ENCODE measurements at places on chromosomes 13 and 19.

DNA sequence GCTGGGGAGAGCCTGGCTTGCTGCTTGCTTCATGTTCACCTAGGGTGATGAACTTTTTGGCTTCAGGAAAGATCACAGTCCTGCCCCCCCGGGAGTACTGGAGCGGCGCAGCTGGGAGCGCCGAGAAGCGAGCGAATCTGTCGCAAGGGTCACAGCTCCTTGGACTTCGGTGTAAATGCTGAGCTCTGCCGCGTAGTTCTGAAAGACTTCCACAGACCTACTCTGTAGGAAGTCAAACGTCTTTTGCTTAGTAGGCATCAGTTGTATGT, 2.7 kb downstream of the ING1 start:
- peak; percentile 37 for DNase-seq
- H3K4me1 ChIP-seq: peaks cover 30% of the 10 kb centered on the region
- peak overlapping the region; percentile 69 for H3K4me3 ChIP-seq
- peaks cover 28% of the 10 kb centered on the region for H3K36me3 ChIP-seq

DNA sequence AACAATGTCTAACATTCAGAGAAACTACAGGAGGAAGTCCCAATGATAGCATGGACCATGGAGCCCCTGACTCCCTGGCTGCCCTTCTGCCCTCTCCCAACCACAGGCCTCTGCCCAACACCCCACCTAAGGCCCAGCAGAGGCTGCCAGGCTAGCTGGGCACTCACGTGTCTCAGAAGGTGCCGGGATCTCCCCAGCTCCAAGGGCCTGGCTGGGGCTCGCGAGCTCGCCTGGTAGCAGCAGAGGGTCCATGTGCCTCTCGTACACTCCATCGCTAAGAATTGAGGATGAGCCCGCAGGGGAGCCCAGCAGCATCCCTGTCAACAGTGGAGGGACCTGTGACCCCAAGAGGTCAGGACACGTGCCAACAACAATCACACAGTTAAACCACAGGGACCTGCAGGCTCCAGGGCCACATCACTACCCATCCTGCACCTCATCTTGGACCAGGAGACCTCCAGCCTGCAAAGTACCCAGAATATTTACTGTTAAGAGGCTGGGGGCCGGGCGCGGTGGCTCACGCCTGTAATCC, 9.4 kb downstream of the ZSCAN18 start:
- no peaks in the 10 kb centered on the region for H3K4me1 ChIP-seq
- H3K27me3 ChIP-seq: no peaks in the 10 kb centered on the region
- DNase-seq: no peak
- H3K36me3 ChIP-seq: peaks cover 63% of the 10 kb centered on the region
- H3K27ac ChIP-seq: no peak overlapping the region
- no peak overlapping the region for H3K4me3 ChIP-seq

DNA sequence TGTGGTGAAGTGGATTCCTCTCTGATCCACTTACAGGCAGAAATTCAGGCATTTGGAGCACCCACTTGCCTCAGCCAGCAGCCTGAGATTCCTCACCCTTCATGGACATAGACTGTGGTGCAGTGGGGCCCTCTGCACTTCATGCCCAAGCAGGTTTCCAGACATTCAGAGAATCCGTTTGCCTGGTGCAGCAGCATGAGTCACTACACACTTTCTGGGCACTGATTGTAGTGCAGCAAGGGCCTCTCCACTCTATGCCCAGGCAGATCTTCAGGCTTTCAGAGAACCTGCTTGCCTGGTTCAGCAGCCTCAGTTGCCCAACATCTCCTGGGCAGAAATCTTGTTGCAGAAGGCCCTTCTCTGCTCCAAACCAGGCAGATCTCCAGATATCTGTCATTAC, 920.9 kb downstream of the SLITRK5 start:
- no peak overlapping the region for H3K4me3 ChIP-seq
- no peak overlapping the region for H3K27ac ChIP-seq

- no peaks in the 10 kb centered on the region for H3K27me3 ChIP-seq
- no peaks in the 10 kb centered on the region for H3K36me3 ChIP-seq
- peak overlapping the region; percentile 59 for H3K27ac ChIP-seq
- H3K4me1 ChIP-seq: peaks cover 29% of the 10 kb centered on the region
These were observed 625 bp downstream of the ZNF709 start for GRCh38 chr19:12484011-12484370.

GRCh38 chr19:16627193-16627927, 644 bp downstream of the MED26 start:
- H3K27ac ChIP-seq: peak overlapping the region; percentile 81
- no peaks in the 10 kb centered on the region for H3K27me3 ChIP-seq
- H3K4me1 ChIP-seq: peaks cover 47% of the 10 kb centered on the region

GRCh38 chr19:55321466-55322137, 3.5 kb downstream of the TMEM150B start:
- no peak overlapping the region for H3K27ac ChIP-seq
- no peak for DNase-seq
- H3K4me3 ChIP-seq: no peak overlapping the region
- H3K36me3 ChIP-seq: no peaks in the 10 kb centered on the region
- H3K27me3 ChIP-seq: no peaks in the 10 kb centered on the region

- DNase-seq: no peak
- no peaks in the 10 kb centered on the region for H3K36me3 ChIP-seq
- H3K27ac ChIP-seq: no peak overlapping the region
- H3K4me3 ChIP-seq: no peak overlapping the region
- no peaks in the 10 kb centered on the region for H3K27me3 ChIP-seq
These were observed 966.8 kb downstream of the SLITRK5 start for GRCh38 chr13:88637935-88638334.

DNA sequence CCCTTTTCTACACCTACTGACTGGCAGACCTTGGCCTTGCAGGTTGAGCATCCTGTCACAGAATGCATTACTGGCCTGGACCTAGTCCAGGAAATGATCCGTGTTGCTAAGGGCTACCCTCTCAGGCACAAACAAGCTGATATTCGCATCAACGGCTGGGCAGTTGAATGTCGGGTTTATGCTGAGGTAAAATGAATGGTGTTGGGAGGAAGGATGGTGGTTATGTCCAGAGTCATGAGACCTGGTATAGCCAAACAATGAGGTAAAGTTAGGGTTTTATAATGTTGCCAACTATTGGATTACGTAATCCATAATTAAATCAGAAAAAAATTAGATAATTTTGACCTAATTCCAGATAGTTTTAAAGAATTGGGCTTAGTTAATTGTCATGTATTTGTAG, 212.5 kb downstream of the PCCA start:
- DNase-seq: no peak
- H3K27me3 ChIP-seq: no peaks in the 10 kb centered on the region
- no peak overlapping the region for H3K27ac ChIP-seq
- H3K4me3 ChIP-seq: no peak overlapping the region
- H3K4me1 ChIP-seq: no peaks in the 10 kb centered on the region

DNA sequence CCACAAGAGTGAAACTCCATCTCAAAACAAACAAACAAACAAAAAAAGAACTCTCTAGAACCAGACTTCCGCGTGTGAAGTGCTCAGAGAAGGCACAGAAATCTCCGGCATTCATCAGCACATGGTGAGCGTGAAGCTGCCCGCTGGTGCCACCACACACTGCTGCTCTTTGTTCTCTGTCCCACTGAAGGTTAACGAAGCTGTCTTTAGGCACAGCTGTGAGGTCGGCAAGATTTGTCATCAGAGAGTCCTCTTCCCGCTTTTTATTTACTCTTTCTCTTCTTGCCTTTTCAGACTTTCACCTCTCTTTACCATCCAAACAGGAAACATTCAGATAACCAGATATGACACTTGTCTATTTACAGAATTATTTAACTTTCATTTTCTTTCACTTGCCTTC, 115.2 kb upstream of the ARGLU1 start:
- no peaks in the 10 kb centered on the region for H3K27me3 ChIP-seq
- H3K27ac ChIP-seq: no peak overlapping the region
- DNase-seq: no peak
- H3K4me1 ChIP-seq: no peaks in the 10 kb centered on the region
- no peaks in the 10 kb centered on the region for H3K36me3 ChIP-seq

DNA sequence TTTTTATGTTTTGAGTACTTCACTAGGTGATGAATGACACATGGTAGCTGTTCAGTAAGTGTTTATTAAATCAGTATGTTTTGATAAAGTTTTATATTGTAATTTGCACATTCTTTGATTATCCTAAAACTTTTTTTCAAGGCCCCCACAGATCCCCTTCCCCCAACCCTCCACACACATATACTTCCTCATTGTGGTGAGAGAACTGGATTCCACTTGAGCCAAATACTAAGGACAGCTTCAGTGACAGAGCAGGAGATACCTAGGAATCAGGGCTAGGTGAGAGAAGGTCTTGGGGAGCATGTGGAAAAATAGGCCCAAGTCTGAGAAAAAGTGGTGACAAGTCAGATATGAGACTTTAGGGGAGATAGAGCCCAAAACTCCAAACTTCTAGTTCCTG, 174.6 kb downstream of the TDRD3 start:
- DNase-seq: no peak
- H3K4me3 ChIP-seq: no peak overlapping the region
- no peaks in the 10 kb centered on the region for H3K27me3 ChIP-seq
- no peaks in the 10 kb centered on the region for H3K4me1 ChIP-seq
- H3K27ac ChIP-seq: no peak overlapping the region

DNA sequence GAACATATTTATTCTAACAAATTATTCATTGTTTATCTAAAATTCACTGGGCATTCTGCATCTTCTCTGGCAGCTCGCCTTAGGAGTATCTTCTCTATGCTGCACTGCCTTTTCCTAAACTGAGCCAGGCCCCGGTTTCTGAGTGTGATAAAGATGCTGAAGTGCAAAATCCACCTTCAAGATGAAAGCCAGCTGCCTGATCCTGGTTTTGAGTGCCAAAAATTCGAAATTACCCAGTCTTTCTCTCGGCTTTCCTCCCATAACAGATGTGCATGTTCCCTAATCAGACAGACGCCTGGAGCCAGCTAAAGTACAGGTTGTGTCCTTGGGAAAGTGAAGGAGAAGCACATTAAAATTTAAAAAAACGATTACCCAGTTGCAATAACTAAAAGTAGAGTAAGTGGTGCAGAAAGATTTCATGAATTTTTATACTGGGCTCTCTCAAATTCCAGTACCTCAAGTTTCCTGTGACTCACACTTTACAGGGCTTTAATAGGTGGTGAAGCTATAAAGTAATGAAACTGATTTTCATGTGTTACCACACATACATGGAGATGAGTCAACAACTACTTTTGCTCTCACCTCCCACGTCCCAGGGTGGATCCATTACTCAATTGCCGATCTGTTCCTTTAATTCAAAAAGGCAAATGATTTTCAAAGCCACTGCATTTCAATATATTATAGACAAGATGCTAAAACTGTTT, 65.0 kb upstream of the GTF2F2 start:
- H3K27ac ChIP-seq: no peak overlapping the region
- H3K36me3 ChIP-seq: no peaks in the 10 kb centered on the region
- no peaks in the 10 kb centered on the region for H3K4me1 ChIP-seq
- peaks cover 5% of the 10 kb centered on the region for H3K27me3 ChIP-seq
- no peak overlapping the region for H3K4me3 ChIP-seq

GRCh38 chr13:60019119-60019993, 144.4 kb downstream of the DIAPH3 start:
- H3K4me1 ChIP-seq: peaks cover 20% of the 10 kb centered on the region
- no peak overlapping the region for H3K27ac ChIP-seq
- DNase-seq: no peak
- no peak overlapping the region for H3K4me3 ChIP-seq
- no peaks in the 10 kb centered on the region for H3K27me3 ChIP-seq

GRCh38 chr13:75494491-75494890, 12.5 kb upstream of the TBC1D4 start:
- H3K4me1 ChIP-seq: no peaks in the 10 kb centered on the region
- no peak overlapping the region for H3K27ac ChIP-seq
- no peak overlapping the region for H3K4me3 ChIP-seq
- peaks cover 8% of the 10 kb centered on the region for H3K27me3 ChIP-seq

GRCh38 chr13:30806784-30807183, 71.4 kb downstream of the ALOX5AP start:
- DNase-seq: no peak
- peaks cover 9% of the 10 kb centered on the region for H3K4me1 ChIP-seq
- H3K4me3 ChIP-seq: no peak overlapping the region
- no peaks in the 10 kb centered on the region for H3K27me3 ChIP-seq
- no peak overlapping the region for H3K27ac ChIP-seq

DNA sequence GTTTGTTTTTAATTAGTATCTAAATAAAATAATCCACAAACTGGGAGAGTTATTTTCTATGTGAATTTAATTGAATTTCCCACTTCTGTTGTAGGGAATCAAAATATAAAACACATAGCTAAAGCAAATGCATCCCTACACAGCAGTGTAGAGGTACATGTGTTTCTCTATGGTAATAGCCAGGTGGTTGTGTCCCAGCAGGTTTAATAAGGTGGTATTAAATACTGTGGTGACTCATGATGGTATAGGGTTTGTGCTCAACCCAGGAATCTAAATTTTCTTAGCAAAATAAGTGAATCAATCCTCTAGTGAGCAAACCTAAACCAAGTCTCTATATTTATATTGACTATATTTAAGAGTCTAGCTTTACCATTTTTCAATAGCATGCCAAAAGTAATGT, 30.0 kb downstream of the PCDH9 start:
- H3K36me3 ChIP-seq: no peaks in the 10 kb centered on the region
- no peak overlapping the region for H3K4me3 ChIP-seq
- no peak for DNase-seq
- H3K27me3 ChIP-seq: no peaks in the 10 kb centered on the region
- H3K4me1 ChIP-seq: peaks cover 9% of the 10 kb centered on the region

- peaks cover 5% of the 10 kb centered on the region for H3K36me3 ChIP-seq
- H3K27me3 ChIP-seq: no peaks in the 10 kb centered on the region
- H3K27ac ChIP-seq: no peak overlapping the region
- H3K4me1 ChIP-seq: peaks cover 35% of the 10 kb centered on the region
- DNase-seq: no peak
- no peak overlapping the region for H3K4me3 ChIP-seq
These were observed 2.3 kb downstream of the TRAPPC6A start for GRCh38 chr19:45175515-45176345.

- H3K4me1 ChIP-seq: no peaks in the 10 kb centered on the region
- DNase-seq: no peak
- no peak overlapping the region for H3K4me3 ChIP-seq
- H3K27ac ChIP-seq: no peak overlapping the region
- H3K27me3 ChIP-seq: no peaks in the 10 kb centered on the region
These were observed 572 bp downstream of the UGGT2 start for GRCh38 chr13:96052656-96053002.

DNA sequence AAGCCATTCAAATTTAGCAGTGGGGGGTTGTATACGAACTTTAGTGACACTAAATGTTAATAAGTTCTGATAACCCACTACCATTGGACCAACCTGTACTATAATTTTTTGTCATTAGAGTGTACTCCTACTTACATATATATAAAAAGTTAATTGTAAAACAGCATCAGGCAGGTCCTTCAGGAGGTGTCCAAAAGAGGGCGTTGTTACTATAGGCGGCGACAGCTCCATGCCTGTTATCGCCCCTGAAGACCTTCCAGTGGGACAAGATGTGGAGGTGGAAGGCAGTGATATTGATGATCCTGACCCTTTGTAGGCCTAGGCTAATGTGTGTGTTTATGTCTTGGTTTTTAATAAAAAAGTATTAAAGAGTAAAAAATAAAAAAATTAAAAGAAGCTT, 27.5 kb downstream of the SPRYD7 start:
- no peaks in the 10 kb centered on the region for H3K36me3 ChIP-seq
- DNase-seq: no peak
- H3K4me1 ChIP-seq: no peaks in the 10 kb centered on the region
- no peak overlapping the region for H3K4me3 ChIP-seq
- H3K27me3 ChIP-seq: no peaks in the 10 kb centered on the region
- H3K27ac ChIP-seq: no peak overlapping the region

- H3K4me1 ChIP-seq: 0 out of 2 replicates have a peak, but pooled peaks cover 2% of the 10 kb centered on the region
- no peak overlapping the region for H3K27ac ChIP-seq
- H3K36me3 ChIP-seq: no peaks in the 10 kb centered on the region
- H3K27me3 ChIP-seq: no peaks in the 10 kb centered on the region
- H3K4me3 ChIP-seq: no peak overlapping the region
These were observed 24.6 kb downstream of the FLT1 start for GRCh38 chr13:28470296-28470695.
